Left lung (tissue), 14 donors: ENCODE measurements at places on chromosomes 1 and 21. TPM values are rescaled to one million over a fixed set of nuclear protein-coding genes. Genes with fewer than 3 reads are reported as not detected.

The OR2L5 gene
- total RNA-seq = not detected

The UBQLN4 gene
- 35.9 TPM for total RNA-seq

The PEX11B gene
- 31.9 TPM for total RNA-seq

The TMEM51 gene
- total RNA-seq = 17.9 TPM

- no peak for DNase-seq
- H3K36me3 ChIP-seq = peaks cover under 1% of the 10 kb centered on the region
- H3K27ac ChIP-seq = no peak overlapping the region
- H3K4me1 ChIP-seq = no peaks in the 10 kb centered on the region
- no peaks in the 10 kb centered on the region for H3K27me3 ChIP-seq
- H3K4me3 ChIP-seq = no peak overlapping the region
Measured at GRCh38 chr1:37883671-37884070, 24.3 kb upstream of the MTF1 start.

DNA sequence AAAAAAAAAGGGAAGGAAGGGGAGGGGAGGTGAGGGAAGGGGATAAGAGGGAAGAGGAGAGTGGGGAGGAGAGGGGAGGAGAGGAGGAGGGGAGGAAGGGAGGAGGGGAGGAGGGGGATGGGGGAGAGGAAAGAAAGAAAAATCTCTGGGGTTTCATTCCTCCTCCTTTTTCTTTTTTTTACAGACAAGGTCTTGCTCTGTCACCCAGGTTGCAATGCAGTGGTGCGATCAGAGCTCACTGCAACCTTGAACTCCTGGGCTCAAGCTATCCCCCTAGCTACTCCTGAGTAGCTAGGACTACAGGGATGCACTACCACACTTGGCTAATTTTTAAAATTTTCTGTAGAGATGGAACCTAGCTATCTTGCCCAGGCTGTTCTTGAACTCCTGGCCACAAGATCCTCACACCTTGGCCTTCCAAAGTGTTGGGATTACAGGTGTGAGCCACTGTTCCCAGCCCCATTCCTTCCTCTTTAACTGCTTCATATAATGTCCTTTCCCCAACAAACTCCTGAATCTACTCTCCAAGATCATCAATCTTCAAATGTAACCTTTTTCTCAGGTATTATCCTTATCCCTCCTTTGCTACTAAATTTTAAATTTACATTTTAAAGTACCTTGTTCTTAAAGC is 23.2 kb downstream of the GON4L start:
- no peaks in the 10 kb centered on the region for H3K4me1 ChIP-seq
- H3K27me3 ChIP-seq = no peaks in the 10 kb centered on the region
- no peak overlapping the region for H3K4me3 ChIP-seq
- no peak for DNase-seq
- H3K36me3 ChIP-seq = no peaks in the 10 kb centered on the region

- H3K27ac ChIP-seq = no peak overlapping the region
- H3K27me3 ChIP-seq = no peaks in the 10 kb centered on the region
Measured at GRCh38 chr1:177809819-177810218, 160.0 kb downstream of the SEC16B start.

DNA sequence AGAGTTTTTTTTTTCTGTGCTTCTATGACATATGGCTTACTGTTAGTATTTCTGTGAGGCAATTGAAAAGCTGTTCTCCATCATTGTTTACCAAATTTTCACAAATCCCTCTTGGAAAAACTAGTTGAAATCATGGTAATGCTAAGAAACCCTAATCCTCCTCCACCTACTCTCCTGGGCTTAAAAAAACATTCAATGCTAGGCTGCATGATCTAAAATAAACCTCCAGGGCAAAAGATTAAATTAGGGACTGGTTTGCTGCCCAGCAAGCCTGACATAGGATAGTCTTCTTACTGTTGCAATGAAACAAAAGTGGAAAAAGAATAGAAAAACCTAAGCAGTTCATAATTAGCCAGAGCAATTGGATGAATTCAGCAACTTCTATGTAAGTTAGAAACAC is 16.1 kb downstream of the C1orf52 start:
- H3K4me3 ChIP-seq = no peak overlapping the region
- no peaks in the 10 kb centered on the region for H3K36me3 ChIP-seq
- no peaks in the 10 kb centered on the region for H3K27me3 ChIP-seq
- H3K27ac ChIP-seq = no peak overlapping the region
- H3K4me1 ChIP-seq = peaks cover 17% of the 10 kb centered on the region

GRCh38 chr1:10776190-10776905 is 20.1 kb downstream of the CASZ1 start:
- no peak for DNase-seq
- H3K27me3 ChIP-seq = no peaks in the 10 kb centered on the region
- no peak overlapping the region for H3K4me3 ChIP-seq
- no peaks in the 10 kb centered on the region for H3K36me3 ChIP-seq
- no peak overlapping the region for H3K27ac ChIP-seq
- H3K4me1 ChIP-seq = no peaks in the 10 kb centered on the region

DNA sequence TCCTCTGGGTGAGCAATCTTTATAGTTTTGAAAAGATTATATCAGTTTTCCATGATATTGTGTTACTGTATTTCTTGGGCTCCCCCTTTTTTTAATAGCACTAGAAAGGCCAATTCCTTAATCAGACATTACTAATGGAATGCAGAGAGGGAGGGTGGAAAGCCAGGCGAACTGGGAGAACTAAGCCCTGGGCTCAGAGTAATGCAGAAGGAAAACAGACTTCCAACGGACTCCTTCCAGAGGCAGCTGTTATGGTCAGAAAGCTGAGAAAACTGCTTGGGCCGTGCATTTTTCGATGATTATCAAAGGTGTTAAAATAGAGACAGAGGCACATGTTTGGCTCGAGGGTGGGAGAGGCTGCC is 206.3 kb downstream of the FOXD2 start:
- H3K27ac ChIP-seq = no peak overlapping the region

DNA sequence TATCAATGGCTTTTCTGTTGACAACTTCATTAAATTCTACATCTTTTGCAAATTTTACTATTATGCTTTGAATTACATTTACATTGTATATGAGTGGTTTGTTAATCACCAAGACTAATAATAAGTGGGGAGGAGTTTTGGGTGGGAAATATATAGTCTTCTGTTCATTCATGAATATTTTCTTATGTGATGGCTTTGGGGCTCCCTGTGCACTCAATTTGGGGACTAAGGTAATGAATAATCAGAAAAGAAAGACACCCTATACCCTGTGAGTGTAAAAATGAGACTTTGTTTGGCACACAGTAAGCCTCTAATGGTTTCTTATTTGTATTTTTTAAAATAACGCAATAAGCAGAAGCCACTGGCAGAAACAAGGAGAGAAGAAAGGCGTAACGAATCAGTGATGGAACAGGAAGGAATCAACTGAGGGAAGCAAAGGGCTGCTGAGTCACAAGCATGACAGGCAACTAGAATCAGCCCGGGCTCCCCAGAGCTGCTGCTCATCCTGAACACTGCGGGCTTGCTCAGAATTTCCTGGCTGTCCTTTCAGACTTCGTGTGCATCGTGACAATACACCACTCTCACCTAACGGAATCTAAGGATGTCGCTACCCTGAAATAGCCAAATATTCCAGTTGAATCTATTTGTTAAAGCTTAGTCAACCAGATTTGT is 20.8 kb upstream of the RGS2 start:
- DNase-seq = no peak
- no peak overlapping the region for H3K27ac ChIP-seq
- H3K4me3 ChIP-seq = no peak overlapping the region
- no peaks in the 10 kb centered on the region for H3K27me3 ChIP-seq
- no peaks in the 10 kb centered on the region for H3K36me3 ChIP-seq
- no peaks in the 10 kb centered on the region for H3K4me1 ChIP-seq

DNA sequence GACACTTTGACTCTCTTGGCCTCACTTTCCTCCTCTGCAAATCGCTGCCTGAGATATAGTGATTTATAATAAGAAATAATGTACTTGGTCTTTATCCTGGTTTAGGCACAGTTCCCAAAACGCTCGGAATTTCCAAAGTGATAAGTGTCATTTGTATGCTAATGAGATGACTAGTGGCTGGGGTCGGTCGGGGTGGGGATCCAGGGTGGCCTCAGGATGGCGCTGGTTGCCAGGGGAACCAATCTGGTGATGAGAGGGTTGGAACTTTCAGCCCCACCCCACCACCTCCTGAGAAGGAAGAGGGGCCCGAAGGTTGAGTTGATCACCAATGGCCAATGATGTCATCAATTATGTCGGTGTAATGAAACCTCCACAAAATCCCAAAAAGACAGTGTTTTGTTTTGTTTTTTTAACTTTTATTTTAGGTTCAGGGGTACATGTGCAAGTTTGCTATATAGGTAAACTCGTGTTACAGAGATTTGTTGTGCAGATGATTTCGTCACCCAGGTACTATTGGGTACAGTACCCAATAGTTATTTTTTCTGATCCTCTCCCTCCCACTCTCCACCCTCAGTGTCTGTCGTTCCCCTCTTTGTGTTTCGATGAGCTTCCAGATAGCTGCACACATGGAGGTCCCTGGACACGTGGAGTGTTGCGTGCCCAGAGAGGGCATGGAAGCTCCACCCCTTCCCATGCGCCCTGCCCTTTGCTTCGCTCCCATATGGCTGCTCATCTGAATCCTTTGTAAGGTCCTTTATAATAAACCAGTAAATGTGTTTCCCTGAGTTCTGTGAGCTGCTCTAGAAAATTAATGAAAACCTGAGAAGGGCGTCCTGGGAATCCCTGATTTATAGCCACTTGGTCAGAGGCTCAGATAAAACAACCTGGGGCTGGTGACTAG is 97.2 kb downstream of the KCNN3 start:
- no peaks in the 10 kb centered on the region for H3K4me1 ChIP-seq
- H3K36me3 ChIP-seq = no peaks in the 10 kb centered on the region
- H3K27ac ChIP-seq = no peak overlapping the region
